Suppressor macrophage treated with lipopolysaccharide for 1 hour (primary cell): ENCODE measurements at places on chromosomes 2 and 18.

DNA sequence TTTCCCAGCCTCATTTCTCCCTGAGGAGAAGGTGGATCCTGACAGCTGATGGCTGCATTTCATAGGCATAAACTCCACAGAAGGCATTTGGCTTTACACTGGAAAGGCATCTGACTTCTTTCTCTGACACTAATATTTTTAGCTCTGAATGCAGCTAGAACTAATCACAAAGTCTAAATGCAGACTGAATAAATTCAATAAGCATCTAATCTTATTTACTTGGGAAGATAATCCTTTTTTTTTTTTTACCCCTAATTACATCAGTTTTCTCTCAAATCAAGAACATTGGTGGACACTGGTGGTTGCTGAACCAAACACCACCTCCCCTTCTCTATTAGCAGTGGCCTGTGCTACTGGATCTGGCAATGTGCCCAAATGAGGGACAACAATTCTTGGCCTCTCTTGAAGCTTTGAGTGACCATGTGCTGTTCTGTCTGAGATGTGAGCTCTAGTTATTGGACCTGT is 50.9 kb upstream of the CD226 start:
- DNase-seq: no peak

GRCh38 chr2:20428717-20429490 is 18.0 kb upstream of the RHOB start:
- DNase-seq: no peak

- no peak for DNase-seq
These were observed 107.9 kb upstream of the ETAA1 start for GRCh38 chr2:67289271-67289670.

DNA sequence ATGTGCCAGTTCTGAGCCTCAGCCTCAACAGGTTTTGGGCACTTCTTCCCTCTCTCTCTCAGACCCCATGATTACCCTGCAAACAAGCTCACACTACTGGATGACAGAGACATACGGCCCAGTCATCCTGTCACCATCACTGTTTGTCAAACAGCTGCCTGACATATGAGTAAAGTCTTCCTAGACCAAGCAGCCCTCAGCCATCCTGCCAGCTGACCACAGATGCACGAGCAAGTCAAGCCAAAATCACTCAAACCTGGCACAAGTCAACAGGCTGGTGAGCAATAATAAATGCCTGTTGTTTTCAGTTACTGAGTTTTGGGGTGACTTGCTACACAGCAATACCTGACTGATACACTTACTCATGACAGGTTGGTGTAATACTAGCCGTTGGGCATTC is 75.5 kb upstream of the KLF7 start:
- peak; percentile 46 for DNase-seq

- no peak for DNase-seq
These were observed 102.5 kb upstream of the LDAH start for GRCh38 chr2:20925265-20925889.

DNA sequence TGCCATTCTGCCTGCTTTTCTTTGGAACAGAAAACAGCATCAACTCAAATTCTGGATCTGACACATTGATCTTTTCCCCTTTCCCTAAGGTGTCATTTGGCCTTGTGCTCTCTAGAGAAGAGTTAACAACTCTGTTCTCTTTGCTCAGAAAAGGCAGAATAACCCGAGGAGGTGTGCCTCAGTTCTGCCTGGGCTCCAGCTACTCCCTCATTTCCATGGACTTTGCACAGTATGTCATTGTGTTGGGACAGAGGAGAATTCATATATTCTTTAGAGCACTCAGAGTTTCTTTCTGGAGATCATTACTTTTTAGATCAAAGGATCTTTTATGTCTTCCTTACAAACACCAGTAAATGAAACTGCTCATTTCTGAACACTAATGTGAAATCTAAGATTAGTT is 249.1 kb downstream of the PHLPP1 start:
- no peak for DNase-seq

GRCh38 chr2:71550801-71551630 is 97.7 kb downstream of the DYSF start:
- DNase-seq: no peak

- no peak for DNase-seq
These were observed 1590.0 kb upstream of the LRRTM1 start for GRCh38 chr2:81894451-81894990.

DNA sequence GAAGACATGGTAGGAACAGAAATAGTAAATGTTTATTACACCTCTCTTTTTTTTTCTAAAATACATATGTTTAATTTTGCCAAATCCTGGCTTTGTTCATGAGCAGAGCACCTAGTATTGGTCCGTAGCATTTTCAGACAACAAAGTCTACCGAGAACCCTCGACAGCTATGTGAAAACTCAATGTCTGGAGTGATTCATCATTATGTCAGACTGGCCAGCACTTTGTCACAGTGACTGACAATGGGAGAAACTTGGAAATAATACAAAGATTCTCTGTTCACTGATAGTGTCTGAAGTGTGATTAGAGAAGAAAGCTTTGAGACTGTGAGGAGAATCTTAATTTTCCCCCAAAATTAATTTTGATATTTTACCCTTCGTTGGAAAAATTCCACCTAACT is 143.0 kb downstream of the HNMT start:
- no peak for DNase-seq

DNA sequence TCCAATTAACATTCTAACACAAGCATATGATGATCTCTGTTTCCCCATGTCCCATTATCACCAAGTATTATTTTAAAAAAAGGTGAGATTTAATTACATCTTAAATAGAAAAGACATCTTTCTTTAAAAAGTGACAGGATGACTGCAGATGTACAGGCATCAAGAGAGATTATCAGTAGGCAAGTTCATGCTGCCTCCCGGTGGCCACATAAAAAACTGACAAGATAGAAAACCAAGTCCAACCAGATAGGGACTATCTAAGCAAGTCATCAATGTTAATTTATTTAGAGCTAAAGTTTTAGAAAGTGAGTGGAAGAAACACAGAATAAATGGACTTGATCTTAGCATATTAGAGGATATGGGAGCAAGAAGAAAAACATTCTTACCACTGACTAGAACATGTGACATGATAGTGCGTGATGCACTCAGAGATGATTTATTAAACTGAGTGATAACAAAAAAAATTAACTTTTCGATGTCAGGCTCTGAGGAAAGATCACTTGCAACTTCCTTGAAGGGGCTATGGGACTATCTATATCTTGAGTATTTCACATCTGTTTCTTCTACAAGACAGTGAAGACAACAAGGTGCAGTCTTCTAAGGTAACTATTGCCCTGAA is 5.4 kb upstream of the TDRD15 start:
- peak; percentile 34 for DNase-seq
